ENCODE measurements at places on chromosomes 1 and 21.

DNA sequence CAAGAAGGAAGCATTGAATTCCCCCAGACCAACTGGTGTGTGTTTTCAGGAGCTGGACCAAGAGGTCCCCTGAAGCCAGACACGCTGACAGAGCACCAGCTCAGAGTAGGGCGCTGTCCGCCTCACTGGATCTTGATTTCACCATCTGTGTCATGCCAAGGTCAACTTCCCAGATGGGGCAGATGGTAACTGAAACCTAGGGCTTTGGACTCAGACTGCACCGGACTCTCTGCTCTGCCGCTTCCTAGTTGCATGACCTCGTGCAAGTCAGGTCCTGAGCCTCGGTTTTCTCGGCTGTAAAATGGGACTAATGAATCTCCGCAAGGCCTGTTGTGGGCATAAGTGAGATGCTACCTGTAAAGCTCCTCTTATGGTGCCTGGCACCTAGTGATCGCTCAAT, 17.9 kb upstream of the CASZ1 start:
- no peak for DNase-seq

DNA sequence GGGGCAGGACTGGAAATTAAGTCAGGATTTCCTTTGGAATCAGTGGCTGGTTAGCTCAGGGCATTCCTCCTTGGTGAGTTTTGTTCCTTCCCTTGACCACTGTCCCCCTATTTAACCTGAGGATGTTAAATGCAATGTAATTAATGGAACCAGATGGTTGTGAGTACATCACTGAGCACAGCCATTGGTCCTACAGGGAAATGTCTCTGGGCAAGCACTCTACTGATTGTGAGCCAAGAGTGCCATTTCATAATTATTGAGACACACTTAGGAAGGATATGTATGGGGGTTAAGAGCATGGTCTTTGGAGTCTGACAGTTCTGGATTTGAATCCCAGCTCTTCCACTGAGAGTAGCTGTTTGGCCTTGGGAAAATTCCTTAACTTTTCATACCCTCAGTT, 74.4 kb downstream of the SPAG17 start:
- DNase-seq = peak; percentile 7

- no peak for DNase-seq
These were observed 120.9 kb upstream of the IPO9 start for GRCh38 chr1:201708085-201708512.

DNA sequence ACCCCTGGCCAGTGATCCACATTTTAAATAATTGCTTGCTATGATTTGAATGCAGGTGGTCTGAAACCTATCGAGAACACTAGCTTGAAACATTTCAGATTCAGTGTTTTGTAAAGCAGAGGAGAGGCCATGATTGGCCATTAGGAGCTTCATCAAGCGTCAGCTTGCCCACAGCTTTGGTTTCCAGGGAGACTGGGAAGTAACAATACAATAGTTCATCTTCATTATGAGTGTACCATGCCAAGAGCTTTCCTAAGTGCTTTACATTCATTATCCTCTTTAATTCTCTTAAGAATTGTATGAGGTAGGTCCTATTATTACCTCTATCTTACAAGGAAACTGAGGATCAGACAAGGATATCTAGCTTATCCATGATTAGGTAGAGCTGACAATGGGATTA, 27.7 kb upstream of the ATP5PO start:
- no peak for DNase-seq

- no peak for DNase-seq
These were observed 5.5 kb upstream of the PIK3R3 start for GRCh38 chr1:46137916-46138315.

GRCh38 chr1:168081373-168082007, 55.2 kb downstream of the GPR161 start:
- DNase-seq = peak; percentile 91

DNA sequence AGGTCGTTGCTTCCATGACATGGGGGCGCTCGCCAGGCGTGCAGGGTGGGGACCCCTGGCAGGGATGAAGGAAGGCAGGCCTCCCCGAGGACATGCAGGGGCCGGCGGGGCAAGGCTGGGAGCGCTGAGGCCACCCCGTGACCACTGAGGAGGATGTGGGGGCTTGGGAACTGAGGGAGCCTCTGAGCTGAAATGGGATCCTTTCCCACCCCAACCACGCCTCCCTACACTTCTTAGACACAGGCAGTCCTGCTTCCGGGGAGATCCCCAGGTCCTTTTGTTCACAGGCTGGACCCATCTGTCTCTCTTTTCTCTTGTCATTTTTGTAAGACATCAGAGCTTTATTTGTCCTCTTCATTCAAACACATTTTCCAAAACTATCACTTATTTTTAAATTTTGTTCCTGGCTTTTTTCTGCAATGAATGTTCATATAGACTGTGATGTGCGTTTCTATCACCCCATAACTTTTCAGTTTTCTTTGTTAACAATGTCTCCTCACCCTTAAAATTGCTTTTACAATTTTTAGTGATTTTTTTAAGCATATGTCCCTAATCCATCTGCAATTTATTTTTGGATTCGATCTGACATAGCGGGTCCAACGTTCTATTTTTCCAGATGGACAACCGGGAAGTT, 156.7 kb upstream of the BACE2 start:
- no peak for DNase-seq

DNA sequence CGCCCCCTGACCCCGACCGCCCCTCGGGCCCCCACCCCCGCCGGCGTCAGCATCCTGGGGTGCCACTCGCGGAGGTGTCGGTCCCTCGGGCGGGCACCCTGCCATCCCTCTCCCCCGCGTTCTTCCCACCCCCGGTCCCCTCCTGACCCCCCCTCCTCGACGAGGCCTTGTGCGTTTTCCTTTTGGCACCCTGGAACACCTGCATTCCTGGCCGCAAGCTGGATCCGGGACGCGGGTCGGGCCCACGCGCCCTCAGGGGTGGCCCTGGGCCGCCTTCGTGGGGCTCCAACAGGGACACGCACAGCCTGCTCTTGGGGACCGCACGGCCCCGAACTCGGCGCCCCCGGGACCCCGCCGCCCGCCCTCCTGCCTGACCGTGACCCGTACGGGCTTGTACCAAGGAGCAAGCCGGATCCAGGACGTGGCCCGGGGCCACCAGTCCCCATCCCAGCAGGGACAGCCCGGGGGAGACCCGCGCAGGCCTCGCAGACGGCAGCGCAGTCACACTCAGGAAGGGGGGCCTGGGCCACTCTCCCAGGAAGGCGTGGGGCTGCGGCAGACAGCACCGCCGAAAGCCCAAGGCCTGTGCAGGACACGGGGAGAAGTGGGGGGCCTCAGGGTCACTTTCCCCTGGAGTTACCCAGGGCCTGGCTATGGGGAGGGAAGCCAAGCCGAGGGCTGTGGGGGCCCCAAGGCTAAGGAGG, 579 bp upstream of the SLC19A1 start:
- no peak for DNase-seq

GRCh38 chr1:209823143-209824041, 4.4 kb upstream of the UTP25 start:
- DNase-seq = no peak

DNA sequence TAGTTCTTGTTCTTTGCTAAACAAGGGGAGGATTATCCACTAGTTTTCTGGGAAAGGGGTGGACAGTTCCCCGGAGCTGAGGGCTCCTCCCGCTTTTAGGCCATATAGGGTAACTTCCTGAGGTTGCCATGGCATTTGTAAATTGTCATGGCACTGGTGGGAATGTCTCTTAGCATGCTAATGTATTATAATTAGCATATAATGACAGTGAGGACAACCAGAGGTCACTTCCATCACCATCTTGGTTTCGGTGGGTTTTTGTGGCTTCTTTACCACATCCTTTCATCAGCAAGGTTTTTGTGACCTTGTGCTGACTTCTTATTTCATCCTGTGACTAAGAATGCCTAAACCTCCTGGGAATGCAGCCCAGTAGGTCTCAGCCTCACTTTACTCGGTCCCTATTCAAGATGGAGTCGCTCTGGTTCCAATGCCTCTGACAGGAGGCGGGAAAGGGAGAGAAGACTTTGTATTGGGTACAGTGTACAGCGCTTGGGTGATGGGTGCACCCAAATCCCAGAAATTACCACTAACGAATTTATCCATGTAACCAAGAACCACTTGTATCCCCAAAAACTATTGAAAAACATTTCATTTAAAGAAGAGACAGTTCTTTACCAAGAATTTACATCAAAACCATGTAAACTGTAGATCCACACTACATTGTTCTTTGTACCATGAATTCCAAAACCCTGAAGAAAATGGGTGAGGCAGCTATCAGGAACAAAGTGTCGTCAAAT, 8.7 kb upstream of the SLC2A5 start:
- DNase-seq = no peak

GRCh38 chr1:67019121-67019520, 34.8 kb downstream of the SLC35D1 start:
- DNase-seq = no peak

- DNase-seq = no peak
These were observed 150.8 kb upstream of the C1orf105 start for GRCh38 chr1:172269644-172270043.

DNA sequence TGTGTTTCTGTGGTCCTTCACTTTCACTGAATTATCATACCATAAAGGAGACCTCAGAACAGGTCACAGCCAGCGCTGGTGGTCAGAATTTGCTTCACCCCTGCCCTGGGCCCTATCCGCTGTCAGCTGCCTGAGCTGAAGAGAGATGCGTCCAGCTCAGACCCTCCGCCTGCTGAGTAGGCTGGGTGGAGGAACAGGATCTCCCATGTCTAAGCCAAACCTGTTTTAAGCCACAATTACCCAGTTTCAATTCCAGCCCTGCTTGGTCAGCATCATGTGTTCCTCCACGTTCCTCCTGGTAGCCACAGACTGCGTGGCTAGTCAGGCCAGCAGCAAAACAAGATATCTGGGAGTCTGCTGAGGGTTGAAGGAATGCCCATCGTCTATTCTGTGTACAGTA, 13.5 kb upstream of the BGLAP start:
- DNase-seq = no peak

DNA sequence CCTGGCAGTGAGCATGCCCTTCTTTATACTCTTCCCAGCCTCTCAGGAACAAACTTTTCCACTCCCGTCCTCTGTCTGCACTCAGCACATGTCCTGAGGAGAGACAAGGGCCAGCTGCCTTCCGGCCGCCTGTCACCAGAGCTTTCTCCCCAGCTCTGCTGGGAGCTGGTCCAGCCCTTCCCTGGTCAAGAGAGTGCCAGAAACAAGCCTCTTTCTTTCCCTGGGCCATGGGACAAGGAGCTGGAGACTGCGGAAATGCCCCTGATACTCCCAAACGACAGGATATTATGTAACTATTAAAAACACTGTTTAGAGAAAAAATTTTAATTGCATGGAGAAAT, 10.4 kb downstream of the LAMB3 start:
- DNase-seq = no peak

GRCh38 chr1:94486990-94487389, 54.6 kb downstream of the F3 start:
- no peak for DNase-seq

- peak; percentile 13 for DNase-seq
These were observed 62.7 kb downstream of the PLPP3 start for GRCh38 chr1:56516539-56517252.

DNA sequence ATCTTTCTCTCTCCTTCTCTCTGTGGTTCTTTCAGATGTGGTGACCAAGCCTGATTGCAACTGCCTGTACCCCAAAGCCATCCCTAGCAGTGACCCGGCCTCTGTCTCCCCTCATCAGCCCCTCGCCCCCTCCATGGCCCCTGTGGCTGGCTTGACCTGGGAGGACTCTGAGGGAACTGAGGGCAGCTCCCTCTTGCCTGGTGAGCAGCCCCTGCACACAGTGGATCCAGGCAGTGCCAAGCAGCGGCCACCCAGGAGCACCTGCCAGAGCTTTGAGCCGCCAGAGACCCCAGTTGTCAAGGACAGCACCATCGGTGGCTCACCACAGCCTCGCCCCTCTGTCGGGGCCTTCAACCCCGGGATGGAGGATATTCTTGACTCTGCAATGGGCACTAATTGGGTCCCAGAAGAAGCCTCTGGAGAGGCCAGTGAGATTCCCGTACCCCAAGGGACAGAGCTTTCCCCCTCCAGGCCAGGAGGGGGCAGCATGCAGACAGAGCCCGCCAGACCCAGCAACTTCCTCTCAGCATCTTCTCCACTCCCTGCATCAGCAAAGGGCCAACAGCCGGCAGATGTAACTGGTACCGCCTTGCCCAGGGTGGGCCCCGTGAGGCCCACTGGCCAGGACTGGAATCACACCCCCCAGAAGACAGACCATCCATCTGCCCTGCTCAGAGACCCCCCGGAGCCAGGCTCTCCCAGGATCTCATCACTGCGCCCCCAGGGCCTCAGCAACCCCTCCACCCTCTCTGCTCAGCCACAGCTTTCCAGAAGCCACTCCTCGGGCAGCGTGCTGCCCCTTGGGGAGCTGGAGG, 12.7 kb downstream of the CSF1 start:
- no peak for DNase-seq

GRCh38 chr1:9294405-9294773, 1.7 kb downstream of the SPSB1 start:
- peak; percentile 36 for DNase-seq

- DNase-seq = no peak
These were observed 8.2 kb downstream of the OR10T2 start for GRCh38 chr1:158391099-158391498.

- DNase-seq = no peak
These were observed 52.3 kb downstream of the MAB21L3 start for GRCh38 chr1:116163533-116163932.

- DNase-seq = no peak
These were observed 157.8 kb upstream of the LRRC7 start for GRCh38 chr1:69409731-69410456.

DNA sequence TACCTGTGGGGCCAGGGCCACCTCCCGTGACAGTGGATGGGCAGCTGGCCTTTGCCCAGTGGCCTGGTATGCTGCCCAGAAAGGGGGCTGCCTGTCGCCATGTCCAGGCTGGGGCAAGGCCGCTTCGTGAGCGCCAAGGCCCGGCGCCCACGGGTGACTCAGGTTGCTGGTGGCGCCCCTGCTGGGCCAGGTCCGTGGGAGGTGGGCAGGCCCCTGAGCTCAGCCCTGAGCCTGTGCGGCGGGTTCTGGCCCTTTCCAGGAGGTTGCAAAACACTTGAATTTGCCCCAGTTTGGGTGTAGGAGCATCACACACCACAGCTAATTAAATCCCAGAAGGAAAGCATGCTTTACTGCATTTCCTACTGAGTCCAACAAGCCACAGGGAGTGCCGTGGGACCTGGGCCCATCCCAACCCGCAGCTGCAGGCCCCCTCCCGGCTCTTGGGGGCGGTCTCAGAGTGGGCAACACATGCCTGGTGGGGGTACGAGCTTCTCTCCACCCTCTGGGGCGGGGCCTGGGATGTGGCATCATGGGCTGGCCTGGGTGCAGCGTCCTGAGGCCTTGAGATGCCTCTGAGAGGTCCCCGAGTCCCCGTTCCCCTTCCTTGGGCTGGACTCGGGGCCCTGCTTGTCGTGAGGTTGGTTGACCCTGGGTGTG, 159.8 kb downstream of the PEX14 start:
- DNase-seq = peak; percentile 10

GRCh38 chr1:111988743-111989453, 570 bp downstream of the KCND3 start:
- DNase-seq = no peak

- DNase-seq = no peak
These were observed 3.3 kb downstream of the AHDC1 start for GRCh38 chr1:27600498-27601175.

GRCh38 chr21:42397746-42398394, 2.0 kb upstream of the TMPRSS3 start:
- DNase-seq = no peak

Measured in GM04503 (cell line).